Activated naive CD8-positive, alpha-beta T cell treated with anti-CD3 and anti-CD28 coated beads, Interleukin-2, amount 50 U/mL, for 16 hours (primary cell): ENCODE measurements at places on chromosomes 7 and 10.

- no peak for DNase-seq
Measured at GRCh38 chr7:106110238-106110560, 1.9 kb downstream of the SYPL1 start.

GRCh38 chr10:14949291-14949690, 4.6 kb downstream of the DCLRE1C start:
- no peak for DNase-seq

DNA sequence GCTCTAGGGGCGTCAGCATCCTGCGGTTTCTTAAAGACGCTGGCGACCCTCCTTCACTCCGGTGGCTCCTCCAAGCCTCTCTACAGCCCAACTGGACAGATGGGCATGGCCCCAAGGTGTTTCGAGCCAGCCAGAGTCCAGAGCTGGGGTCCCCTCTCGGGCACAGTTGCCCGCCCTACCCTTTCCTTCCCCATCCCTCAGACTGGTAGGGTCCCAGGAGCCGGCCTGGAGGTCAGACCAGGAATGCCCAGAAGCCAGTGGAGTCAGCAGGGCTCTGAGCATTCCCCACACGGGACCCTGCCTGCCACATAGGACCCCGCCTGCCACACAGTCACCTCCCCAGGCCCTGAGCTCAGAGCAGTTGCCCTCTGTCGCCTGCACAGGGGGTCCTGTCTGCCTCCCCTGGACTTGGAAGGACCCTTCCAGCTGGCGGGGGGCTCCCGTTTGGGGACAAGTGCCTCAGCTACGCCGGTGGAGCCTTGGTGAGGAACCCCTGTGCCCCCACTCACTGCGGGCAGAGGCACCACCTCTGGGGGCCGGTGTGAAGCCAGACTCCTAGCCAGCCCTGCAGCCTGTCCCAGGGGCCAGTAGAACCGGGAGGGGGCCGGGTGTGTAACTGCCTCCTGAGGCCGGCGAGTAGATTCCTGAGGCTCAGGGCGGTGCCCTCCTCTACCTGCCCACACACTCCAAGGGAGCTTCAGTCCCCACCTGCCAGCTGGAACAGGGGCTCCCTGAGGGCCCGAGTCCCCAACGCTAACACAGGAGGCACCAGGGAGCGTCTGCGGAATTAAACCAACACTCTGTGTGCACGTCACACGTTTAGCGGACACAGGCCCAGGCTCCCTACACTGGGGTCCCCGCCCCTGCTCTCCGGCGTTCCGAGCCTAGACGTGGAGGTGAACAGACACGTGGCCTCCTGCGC, 19.4 kb upstream of the PDGFA start:
- no peak for DNase-seq

GRCh38 chr7:157432541-157432956, 95.7 kb downstream of the DNAJB6 start:
- DNase-seq: no peak

DNA sequence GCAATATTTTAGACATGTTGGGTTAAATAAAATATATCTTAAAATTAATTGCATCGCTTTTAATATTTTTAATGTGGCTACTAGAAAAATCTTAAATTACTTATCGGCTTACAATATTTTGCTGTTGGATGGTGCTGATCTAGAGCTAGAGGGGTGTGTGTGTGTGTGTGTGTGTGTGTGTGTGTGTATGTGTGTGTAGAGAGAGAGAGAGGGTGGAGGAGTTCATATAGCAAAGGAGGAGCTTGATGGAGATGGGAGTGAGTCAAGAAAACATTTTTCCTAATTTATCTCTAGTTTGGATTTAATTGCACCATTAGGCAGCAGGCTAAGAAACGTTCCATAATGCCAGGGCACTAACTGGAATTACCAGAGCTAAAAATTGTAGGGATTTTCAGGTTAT, 10.4 kb upstream of the SLC25A13 start:
- DNase-seq: no peak

- DNase-seq: no peak
Measured at GRCh38 chr7:80481196-80481884, 30.5 kb downstream of the GNAT3 start.

GRCh38 chr7:53094827-53095226, 59.4 kb downstream of the POM121L12 start:
- no peak for DNase-seq

GRCh38 chr10:389836-390448, 254.7 kb downstream of the ZMYND11 start:
- no peak for DNase-seq

- no peak for DNase-seq
Measured at GRCh38 chr7:112512451-112513210, 31.8 kb downstream of the LSMEM1 start.

DNA sequence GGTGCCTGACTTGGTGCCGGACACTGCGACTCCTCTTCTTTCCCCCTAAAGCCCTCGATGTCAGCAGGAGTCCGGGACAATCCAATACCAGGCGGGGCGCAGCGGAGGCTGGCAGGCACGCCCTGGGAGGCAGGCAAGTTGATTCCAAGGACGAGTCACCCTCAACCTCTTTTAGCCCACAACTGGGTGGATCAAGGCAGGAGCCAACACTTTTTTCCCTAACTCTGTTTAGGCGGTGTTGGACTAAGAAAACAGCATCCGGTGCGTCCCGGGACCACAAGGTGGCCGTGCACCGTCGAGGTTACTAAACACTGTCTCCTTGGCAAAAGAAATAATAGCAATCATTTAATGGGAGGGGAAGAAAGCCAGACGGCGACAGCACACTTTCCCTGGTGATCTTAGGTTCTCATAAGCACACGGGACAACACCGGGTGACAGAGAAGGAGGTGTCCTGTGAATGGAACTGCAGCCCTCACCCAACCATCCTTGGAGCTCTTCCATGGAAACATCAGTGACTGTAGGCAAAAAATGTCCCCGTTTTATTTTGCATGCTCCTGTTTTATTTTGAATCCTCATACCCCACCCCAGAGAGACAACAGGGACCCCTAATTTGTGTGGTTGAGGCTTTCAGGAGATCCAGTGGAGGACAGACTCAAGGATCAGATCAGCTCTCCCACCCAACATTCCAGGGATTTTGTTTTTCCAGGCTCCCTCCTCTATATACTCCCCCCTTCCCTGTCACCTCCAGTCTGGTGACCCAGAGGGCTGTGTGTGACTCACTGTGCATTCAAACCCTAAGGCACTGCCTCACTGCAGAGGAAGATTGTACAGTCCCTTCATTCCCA, 1.3 kb upstream of the CALCR start:
- no peak for DNase-seq

- no peak for DNase-seq
Measured at GRCh38 chr7:127221731-127222130, 31.0 kb downstream of the GRM8 start.

- DNase-seq: no peak
Measured at GRCh38 chr10:80517416-80518142, 20.1 kb upstream of the SH2D4B start.

- no peak for DNase-seq
Measured at GRCh38 chr10:73296946-73297345, 44.5 kb upstream of the MRPS16 start.

DNA sequence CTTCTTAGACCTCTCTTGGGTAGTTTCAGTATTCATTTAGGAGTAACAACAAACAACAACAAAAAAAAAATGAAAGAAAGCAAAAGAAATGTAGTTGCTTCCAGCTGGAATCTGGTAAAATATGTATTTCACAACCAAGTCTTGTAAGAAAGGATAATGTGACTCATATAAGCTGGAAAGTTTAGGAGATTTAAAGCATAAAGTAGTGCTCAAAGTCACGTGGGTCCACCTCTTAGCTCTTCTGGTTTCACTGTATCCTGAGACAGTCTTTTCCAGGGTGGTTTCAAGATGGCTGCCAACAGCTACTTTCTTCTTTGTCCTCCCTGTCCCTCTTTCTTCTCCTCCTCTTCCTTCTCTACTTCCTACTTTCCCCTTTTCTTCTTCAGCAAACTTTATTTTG, 69.5 kb upstream of the CDK13 start:
- no peak for DNase-seq

GRCh38 chr10:25815999-25816768, 117.8 kb upstream of the MYO3A start:
- no peak for DNase-seq

DNA sequence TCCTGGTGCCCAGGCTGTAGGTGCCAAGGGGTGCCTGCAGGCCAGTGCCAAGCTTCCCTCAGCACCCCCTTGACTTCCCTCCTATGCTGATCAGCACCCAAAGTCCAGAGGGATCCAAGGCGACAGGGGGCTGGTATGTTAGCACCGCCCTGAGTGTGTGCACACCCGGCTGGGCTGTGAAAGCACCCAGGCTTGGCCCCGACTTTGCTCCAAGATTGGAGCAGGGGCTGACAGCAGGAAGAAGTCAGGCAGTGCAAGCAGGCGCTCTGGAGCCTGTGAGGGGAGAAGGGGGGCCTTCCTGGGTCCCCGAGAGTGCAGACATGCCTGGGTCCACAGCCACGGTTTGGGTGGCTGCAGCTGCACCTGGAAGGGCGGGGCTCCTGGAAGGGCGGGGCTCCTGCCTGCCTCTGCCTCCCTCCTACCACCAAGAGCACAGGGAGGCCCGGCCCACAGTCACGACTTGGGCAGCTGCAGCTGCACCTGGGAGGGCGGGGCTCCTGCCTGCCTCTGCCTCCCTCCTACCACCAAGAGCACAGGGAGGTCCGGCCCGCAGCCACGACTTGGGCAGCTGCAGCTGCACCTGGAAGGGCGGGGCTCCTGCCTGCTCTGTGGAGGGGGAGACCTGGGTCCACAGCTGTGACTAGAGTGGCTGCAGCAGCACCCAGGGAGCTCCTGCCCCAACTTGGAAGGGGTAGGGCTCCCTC, 30.2 kb upstream of the ZMYND11 start:
- no peak for DNase-seq

DNA sequence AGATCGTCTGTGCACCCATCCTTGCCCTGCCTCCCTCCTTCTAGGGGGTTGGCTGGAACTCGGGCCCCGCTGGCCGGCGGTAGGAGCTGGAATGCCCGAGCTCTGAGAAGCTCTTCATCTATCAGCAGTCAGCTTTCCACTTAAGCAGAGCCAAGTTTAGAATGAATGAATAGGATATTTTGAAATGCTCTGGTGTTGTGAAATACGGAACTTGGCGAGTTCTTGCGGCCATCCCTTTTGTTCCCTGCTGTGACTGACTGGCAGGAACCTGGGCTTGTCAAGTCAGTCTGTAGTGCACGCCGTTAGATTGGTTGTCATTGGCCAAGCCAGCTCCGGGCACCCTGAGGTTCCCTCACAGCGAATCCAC, 33.3 kb downstream of the FOXK1 start:
- DNase-seq: no peak

DNA sequence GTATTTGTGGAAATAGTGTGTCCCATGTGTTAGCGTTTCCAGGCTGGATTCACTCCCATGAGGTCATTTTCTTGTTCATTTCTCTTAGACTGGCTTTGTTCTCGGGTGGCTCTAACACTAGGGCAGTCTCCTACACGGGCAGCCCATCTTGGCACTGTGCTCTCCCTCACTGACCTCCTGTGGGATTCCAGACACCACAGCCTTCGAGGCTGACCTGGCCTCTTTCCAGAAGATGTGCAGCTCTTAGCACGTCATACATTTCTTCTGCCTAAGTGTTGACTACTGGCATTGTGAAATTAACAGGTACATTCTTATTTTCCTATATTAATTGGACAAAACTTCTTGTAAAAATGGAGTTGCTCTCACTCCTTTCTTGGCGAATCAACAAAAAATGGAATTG, 72.8 kb downstream of the INSYN2A start:
- DNase-seq: no peak

- DNase-seq: no peak
Measured at GRCh38 chr7:96973986-96974385, 31.4 kb upstream of the DLX6 start.

DNA sequence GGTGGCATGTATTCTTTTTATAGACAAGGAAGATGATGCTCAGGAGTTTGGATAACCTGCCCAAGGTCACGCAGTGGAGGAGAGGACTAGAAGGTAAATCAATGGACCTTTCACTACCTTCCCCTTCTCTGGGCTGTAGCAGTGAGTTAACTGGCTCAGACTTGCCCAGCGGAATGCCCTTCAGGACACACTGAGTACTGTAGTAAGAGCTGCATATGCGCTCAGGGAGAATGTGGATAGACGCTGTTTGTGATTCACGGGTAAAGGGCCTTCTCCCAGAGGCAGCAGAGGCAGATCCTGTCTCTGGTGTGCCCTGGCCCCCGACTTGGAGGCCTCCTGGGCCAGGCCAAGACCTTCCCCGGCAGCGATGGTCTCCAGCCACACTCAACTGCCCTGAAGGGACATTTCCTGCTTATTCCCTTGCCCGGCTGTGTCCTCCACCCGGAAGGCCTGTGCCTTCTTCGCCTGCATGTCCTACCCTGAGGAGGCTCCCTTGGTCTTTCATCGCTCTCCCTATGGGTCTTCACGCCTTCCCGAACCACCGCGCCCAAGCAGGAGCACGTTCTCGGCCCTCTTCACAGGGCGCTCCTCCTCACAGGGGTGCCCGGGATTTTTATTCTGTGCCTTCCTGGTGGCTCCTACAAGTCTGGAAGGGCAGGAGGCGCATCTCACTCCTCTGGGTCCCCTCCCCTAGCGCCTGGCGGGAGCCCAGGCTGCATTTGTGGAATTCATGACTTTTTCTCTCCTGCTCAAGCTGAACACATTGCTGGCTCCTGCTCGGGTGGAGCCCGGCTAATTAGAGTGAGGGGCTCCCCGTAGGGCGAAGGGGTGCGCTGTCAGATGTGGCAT, 1.8 kb upstream of the IKZF1 start:
- DNase-seq: no peak

DNA sequence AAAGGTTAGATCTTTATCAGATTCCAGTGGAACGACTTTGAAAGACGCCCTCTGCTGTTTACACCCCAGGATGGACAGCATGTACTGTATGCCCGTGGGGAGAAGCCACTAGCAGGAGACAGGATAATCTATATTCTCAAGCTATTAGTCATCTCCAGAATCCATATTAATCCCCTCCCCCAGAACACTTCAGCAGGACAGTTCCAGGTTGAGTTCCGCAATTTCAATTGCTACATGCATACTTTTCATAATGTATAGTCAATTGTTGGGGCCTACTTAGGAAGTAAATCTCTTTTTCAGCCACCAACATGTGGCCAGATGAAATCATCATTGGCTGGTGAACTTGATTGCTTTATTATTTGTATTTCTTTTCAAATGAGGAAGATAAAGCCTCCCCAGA, 313.1 kb upstream of the SMIM30 start:
- DNase-seq: no peak

DNA sequence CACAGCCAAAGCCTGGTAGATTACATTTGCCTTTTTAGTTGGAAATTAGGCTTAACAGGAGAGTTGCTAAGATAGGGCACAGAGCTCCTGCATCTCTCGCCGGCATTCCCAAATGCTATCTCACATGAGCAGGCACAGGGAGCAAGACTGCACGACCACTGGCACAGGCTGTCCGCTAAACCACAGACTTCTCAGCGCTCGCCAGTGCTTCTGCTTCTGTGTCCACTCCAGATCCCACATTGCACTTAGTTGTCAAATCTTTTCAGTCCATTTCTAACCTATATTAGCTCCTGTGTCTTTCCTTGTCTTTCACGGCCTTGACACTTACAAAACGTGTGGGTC, 138.9 kb downstream of the EGFR start:
- no peak for DNase-seq

GRCh38 chr7:69620063-69620462, 21.8 kb downstream of the AUTS2 start:
- DNase-seq: no peak

GRCh38 chr10:78875331-78875877, 193.4 kb upstream of the ZMIZ1 start:
- DNase-seq: no peak
